ENCODE measurements at places on chromosomes 3 and 15.

- no peak for DNase-seq
These were observed 399.0 kb upstream of the ARHGEF26 start for GRCh38 chr3:153722157-153722556.

GRCh38 chr3:186220911-186221645 lies 112.2 kb upstream of the ETV5 start:
- no peak for DNase-seq

GRCh38 chr15:80950291-80951078 lies 39.1 kb downstream of the MESD start:
- DNase-seq = no peak

- DNase-seq = no peak
These were observed 60.9 kb downstream of the LRRC28 start for GRCh38 chr15:99312228-99312627.
